ENCODE measurements at places on chromosomes 1 and 21.

DNA sequence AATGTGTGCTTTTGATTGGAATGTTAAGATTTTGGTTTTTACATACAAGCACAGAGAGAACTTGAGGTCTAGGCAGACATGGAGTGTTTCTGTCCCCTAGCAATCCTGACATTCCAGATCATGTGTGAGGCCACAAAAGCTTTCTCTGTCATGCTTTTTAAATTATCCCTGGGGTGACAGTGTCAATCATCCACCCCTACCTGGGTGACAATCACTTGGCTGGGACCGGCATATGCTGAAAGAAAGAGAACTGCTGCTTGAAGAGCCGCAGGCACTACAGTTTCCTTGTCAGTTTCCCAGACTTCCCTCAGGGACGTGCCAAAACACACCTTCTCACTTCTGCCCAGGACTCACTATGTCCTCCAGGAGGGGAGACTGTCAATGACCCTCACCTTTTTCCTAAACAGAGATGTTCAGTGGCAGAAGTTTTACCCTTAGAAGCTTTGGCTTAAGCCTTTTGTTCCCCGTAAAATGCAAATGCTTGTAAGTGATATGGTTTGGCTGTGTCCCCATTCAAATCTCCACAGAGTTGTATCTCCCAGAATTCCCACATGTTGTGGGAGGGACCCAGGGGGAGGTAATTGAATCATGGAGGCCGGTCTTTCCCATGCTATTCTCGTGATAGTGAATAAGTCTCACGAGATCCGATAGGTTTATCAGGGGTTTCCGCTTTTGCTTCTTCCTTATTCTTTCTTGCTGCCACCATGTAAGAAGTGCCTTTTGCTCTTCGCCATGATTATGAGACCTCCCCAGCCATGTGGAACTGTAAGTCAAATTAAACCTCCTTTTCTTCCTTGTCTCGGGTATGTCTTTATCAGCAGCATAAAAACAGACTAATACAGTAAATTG is 217.4 kb downstream of the FGGY start:
- DNase-seq: no peak

- no peak for DNase-seq
These were observed 47.7 kb upstream of the HP1BP3 start for GRCh38 chr1:20834780-20835179.

GRCh38 chr1:234206651-234207284 is 166.5 kb upstream of the COA6 start:
- no peak for DNase-seq

- DNase-seq: no peak
These were observed 7.8 kb downstream of the C1orf162 start for GRCh38 chr1:111481387-111482221.

- no peak for DNase-seq
These were observed 17.8 kb upstream of the TNFSF4 start for GRCh38 chr1:173224949-173225348.

GRCh38 chr1:119504831-119505230 is 2.2 kb upstream of the HSD3B1 start:
- DNase-seq: no peak

- DNase-seq: no peak
These were observed 14.3 kb upstream of the DNAJC28 start for GRCh38 chr21:33505833-33506232.

- no peak for DNase-seq
These were observed 77.7 kb downstream of the RHOU start for GRCh38 chr1:228812961-228813360.

- DNase-seq: no peak
These were observed 8.3 kb downstream of the RIPK4 start for GRCh38 chr21:41758550-41758949.

DNA sequence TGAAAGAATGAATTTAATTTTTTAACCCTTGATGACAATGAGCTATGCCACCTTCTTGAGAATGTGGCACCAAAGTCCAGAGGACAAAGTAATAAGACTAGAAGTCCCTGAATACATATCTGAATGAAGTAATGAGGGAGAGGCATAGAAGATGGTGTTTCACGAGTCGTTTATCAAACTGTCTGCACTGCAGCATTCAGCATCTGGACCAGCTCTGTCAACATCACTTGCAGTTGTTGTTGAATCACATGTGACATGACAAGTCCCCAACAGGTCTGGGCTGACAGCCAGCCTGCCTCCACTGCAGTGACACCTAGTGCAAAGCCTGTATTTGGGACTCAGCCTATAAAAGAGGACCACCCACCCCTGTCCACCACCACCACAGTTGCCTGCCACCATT is 17.3 kb upstream of the GALNT2 start:
- DNase-seq: no peak

DNA sequence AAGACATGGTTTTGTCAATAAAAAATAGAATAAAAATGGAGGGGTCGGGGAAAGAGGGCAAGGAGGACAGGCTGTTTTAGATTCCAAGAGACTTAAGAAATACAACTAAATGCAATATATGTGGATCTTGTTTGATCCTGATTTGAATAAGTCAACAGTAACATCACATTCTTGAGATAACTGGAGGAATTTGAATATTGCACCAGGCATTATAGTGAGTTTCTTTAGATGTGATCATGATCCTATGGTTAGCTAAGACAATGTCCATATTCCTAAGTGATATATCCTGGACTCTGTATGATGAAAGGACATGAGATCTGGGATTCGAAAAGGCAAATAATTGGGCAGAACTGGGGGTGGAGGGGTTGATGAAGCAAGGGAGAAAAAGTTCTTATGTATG is 311.8 kb downstream of the PLPP3 start:
- no peak for DNase-seq

DNA sequence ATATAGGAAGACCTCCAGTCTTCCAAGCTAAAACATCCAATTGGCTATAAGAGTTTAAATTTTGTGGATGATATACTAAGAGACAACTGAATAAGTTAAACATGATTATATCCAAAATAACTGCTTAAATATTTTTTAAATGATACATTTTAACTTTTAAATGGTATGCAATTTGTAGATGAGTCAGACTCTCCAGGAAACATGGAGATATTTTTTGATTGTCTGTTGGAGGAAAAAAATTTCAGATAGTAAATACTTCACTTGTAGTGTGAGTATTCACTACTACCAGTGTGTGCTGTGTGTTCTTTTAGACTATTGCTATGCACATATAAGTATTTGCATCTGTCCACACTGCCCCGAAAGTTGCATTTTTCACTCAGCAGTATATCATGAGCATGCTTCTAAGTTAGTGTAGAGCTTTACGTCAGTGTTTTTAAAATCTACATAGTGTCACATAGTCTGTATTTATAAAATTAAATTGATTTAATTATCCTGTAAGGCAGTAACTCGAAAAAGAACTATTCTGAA is 91.1 kb downstream of the USP25 start:
- no peak for DNase-seq

GRCh38 chr1:230965535-230965934 is 13.1 kb downstream of the TTC13 start:
- no peak for DNase-seq

DNA sequence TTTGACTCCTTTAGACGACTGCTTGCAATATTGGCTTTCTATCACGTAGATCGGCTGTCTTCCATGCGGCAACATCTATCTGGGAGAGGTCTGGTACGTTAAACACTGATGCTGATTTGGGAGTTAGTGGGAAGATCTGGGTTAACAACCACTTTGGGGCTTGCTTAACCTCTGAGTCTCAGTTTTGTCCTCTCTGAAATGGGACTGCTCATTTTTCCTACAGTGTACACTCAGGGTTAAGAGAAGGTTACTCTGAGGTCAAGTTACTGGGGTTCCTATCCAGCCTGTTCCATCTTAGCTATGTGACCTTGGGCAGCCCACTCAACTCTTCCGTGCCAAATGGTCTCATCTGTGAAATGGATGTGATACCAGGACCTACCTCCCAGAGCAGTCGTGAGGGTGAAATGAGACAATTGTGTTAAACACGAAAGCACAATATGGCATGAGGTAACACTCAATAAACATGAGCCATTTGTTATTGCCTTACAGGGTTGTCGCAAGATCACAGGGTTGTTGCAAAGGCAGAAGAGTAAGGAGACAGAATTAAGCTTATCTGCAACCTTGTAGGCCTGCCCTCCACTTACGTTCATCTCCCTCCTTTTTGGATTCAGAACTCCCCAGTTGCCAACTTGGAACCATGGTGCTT is 5.6 kb downstream of the ABCA4 start:
- no peak for DNase-seq

Data from stimulated activated CD4-positive, alpha-beta T cell treated with anti-CD3 and anti-CD28 coated beads, Interleukin-1b, Interleukin-23, amount 100 ng/mL, for 1 hour (primary cell).